Cerebellar nuclear complex (tissue), 1 donor: ENCODE measurements at places on chromosomes 3 and 15.

GRCh38 chr3:48595526-48596121 is 495 bp upstream of the COL7A1 start:
- DNase-seq, result no peak

- DNase-seq, result no peak
Observed at GRCh38 chr15:82139823-82140268, 94.0 kb upstream of the MEX3B start.

DNA sequence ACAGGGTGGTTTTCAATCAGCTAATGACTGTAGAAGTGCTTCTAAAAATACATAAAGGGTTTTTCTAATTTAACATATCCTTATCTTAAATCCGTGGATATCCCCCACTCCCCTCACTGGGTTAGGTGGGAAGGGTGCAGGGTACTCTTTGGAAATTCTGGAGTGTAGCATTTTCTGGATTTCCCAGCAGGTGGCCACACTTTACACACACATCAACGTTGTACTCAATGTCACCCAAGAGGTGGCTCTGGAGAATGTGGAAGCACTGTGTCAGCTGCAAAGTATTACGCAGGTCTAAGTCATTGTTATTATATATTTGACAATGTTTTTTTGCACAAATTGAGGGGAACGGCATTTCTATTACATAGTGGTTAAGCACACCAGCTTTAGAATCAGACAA is 168.8 kb downstream of the CHDH start:
- no peak for DNase-seq

- no peak for DNase-seq
Observed at GRCh38 chr3:33364531-33365128, 75.6 kb downstream of the UBP1 start.
